ENCODE measurements at places on chromosomes 3 and 15.
A peak's percentile ranks its signal among the peaks of the same experiment; 100 is the strongest.

DNA sequence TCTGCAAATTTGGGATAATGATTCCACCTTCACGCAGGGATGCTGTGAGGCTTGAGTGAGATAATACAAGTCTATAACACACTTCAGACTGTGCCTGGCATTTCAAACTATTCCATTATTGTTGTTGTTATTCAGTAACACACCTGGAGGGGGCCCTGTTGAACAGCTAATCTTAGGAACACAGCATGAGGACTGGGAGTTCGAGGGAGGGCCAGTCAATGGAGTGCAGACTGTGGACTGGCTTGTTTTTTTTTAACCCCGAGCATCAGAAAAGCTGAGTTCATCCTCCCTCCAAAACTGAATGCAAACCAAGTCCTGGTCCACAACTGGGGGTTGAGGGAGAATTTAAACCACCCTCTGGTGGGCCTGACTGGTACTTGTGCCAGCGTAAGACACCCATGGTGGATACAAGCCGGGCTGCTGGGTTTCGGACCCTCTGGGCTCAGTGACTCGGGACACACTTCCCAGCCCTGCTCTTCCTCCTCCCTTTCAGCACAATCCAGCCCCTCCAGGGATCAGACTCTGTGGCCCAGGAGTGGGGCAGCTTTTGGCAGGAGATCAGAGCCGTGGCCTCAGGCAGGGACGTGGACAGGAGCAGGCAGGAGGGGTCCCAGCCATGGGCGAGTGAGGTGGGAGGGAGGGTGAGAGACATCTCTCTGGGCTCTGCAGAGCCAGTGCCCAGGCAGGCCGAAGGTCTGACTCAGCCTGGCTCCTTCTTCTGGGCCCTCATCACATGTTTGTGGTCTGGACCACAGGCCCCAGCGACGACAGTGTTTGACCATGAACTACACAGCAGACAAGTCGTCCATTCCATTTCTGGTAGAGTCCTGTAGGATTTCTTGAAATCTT, 36.3 kb upstream of the MEX3B start:
- DNase-seq: peak; percentile 97

- DNase-seq: no peak
Measured at GRCh38 chr3:62527474-62527873, 154.1 kb upstream of the FEZF2 start.

DNA sequence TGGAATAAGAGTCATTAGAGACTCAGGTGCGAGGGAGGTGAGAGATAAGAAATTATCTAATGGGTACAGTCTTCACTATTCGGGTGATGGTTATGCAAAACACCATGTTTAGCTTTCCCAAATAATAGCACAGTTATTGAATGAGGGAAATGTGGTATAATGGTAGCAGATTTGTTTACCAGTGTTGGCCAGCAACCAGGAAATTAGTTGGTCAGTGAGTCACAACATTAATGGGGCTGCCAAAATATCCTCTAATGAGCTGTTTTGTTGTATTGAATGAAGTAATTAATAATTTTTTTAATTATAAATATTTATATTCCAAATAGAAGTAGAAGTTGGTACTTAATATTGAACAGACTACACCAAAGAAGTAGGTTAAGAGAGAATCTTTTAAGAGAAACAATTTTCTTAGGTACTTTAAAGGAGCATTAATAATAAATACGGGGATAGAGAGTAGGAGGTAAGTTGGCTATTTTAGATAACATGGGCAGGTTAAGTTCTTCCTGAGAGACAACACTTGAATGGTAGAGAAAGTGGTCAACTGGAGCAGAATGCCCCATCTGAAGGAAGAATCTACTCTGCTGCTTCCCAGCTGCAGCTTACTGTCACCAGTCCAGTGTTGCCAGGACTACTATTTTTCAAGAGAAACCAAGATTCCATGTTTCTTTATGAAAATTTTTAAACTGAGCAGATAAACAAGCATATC, 218.8 kb downstream of the UBE2E2 start:
- peak; percentile 26 for DNase-seq

- peak; percentile 40 for DNase-seq
Measured at GRCh38 chr3:178823591-178824246, 247.9 kb downstream of the ZMAT3 start.

DNA sequence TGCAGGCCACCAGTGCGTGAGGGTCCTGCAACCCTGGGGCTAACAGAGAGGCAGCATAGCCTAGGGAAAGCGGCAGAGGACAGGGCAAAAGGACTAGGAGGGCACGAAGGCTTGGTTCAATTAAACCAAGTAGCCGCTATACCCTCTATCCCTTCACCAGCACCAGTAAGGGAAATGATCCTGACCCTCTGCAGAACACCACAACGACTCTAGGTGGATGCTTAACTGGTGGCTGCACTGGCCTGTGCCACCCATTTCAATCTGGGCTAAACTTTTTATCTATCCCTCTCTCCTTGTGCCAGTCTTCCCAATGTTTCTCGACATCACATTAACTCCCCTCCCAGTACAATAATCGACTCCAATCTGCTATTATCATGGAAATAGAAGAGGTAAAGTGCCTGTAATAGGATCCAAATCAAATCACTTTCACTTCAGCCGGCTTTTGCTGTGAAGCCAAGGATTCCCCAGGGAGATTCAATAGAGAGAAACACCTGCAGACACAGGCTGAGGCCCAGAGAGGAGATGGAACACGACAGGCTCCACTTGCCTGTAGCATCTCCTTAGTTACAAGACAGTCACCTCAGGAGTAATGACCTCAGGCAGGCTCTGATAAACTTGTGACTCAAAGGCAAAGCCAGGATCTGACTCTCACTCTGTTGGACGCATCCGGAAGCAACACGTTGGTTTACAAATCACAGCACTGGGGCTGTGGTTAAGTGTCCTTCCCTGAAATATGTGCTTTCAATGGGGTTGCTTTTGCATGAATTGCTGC, 791.6 kb upstream of the ARRDC4 start:
- peak; percentile 49 for DNase-seq

DNA sequence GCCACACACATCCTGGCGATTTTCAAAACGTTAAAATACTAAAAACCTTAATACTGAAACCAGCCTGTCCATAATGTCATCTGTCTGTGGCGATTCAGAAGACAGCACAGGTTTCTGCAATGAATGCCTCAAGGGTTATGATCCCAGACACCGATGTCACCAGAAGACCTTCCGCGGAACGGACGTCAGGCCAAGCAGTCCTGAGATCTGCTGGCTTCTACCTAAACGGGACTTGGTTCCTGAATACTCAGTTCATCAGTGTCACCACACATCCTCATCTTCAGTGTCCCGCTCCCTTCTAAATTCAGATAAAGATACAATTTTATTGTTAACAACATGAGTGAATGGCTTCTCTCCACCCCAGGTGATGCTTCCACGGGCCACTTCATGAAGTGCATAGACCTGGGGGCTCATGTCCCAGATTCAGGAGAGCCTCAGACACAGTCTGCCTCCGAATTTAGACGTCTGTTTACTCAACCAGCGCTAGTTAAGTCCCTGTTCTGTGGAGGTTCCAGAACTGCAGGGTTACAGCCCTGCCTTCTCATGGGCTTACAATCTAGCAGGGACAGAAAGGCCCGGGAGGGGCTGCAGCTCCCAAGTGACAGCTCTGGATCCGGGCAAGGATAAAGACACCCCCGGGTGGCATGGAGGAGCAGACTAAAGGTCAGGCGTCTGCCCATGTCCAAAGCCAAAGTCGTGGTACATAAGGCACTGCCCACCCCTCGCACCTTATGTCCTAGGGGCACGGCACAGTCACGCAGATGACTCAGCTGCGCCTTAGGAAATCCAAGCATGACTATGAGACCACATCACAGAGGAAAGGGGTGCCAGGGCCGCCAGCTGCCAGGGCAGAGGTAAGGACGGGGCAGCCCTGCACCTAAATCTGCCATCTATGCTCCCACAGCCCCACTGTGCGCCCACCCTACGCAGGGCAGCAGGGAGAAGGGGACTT, 75.9 kb downstream of the VGLL4 start:
- peak; percentile 93 for DNase-seq

DNA sequence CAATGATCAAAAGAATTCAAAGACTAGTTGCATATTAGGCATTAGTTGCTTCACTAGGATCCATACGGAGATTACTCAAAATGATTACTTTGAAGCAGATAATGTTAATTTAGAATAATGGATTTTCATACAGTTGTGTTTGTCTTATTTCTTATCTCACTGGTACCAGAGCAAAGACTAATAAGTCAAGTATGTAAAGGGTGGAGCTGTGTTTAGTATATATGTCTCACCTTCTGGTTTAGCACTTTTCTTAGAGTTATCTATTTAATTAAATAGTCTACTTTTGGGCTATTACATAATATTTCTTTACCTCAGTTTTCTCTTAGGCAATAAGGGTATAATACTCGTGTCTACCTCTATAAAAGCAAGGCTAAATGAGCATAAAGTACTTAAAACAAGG, 18.8 kb downstream of the TMEM207 start:
- DNase-seq: no peak

DNA sequence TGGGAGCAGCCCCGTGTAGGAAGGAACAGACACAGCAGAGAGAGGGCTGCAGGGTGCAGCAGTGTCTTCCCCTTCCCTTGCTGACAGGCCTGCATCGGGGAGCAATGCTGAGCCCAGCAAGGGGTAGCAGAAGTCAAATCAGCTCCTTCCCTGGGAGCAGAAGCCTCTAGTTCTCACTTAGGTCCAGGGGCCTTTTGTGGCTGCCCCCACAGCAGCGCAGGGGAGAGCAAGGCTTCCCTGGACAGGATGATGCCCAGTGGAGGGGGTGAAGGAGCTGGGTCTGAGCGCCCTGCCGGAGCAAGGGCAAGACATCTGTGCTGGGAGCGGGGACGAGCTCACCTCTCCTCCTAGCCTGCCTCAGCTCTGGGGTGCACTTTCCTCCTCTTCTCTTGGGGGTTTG, 827 bp downstream of the PLCB2 start:
- no peak for DNase-seq

DNA sequence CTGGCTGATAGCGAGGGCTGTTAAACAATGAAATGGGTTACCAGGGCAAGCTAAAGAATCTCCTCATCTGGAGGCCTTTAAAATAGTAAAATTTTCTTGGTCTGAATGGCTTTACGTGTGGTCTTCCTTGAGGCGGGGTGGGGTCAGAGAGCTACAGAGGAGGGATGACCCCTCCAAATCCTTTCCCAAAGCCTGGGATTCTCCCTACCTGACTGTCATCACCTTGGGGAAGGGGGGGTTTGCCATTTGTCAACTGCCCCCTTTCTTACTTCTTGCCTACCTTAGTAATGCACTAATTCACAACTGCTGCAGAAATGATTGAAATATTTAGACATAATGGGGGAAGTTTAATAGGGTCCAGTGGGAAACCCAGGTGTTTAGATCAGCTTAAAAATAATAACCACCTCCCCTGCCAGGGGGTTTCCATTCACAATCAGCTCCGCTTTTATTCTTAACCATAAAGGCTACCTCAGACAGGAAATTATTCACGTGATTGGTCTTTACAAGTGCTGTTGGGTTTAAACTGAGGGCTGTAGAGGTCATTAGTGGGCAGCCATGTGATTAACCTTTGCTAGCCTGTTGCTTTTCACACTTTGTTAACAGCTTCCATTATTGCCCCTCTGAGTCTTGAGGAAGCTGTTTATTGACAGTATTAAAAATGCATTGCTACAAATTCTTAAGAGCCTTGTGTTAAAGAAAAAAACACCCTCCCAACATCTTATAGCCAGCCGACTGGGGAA, 276.5 kb upstream of the ATP11B start:
- DNase-seq: no peak
